ENCODE measurements at places on chromosomes 3 and 15.

DNA sequence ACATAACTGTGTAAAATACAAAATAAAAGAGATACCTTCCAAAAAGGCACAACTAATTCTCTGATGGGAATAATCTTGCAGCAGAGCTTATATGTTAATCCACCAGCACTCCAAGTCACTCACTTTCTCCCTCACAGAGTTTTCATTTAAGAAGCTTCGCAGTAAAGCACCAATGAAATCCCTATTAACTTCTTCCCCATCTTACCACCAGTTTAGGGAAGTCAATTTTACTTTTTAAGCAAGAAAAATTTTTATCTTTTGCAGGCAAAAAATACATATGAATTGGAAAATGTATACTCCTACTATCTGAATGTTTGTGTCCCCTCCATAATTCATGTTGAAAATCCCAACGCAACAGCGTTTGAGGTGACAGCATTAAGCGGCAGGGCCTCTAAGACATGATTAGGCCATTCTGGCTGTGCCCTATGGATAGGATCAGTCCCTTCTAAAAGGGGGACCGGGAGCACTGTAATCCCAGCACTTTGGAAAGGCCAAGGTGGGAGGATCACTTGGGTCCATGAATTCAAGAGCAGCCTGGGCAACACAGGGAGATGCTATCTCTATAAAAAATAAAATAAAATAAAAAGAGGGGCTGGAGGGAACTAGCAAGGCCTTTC is 435.8 kb downstream of the SHQ1 start:
- no peak for DNase-seq

DNA sequence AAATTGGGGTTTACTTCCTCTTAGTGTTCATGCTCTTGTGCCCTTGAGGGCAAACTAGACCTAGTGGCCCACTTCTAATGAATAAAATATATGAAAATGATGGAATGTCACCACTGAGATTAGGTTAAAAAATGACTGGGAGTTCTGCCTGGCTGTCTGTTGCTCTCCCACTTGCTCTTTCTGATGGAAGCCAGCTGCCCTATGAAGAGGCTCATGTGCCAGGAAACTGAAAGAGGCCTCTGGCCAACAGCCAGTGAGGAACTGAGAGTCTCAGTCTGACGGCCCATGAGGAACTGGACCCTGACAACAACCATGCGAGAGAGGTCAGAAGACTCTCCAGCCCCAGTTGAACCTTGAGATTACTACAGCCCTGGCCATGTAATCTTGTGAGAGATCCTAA is 107.1 kb upstream of the FHIT start:
- DNase-seq: peak; percentile 37

DNA sequence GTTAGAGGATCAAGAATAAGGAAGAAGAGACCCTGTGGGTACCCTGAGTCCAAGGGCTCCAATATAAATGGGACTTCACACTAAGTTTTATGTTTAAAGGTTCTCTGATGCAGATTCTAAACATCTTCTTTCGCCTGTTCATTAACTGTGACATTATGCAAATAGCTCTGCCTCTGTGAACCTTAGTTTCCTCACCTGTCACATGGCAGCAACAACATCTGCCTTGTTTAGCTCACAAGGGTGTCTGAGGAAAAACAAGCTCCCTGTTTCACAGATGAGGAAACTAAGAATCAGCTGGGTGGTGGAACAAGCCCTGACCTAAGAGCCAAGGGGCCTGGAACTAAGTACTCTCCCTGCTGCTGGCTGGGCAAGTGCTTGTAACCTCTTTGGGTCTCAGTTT is 40.8 kb downstream of the GOLGA6L1 start:
- no peak for DNase-seq

- DNase-seq: no peak
Observed at GRCh38 chr3:44968447-44968858, 7.5 kb downstream of the ZDHHC3 start.

GRCh38 chr15:50135031-50135551 is 16.1 kb upstream of the ATP8B4 start:
- DNase-seq: no peak

- peak; percentile 60 for DNase-seq
Observed at GRCh38 chr3:185353823-185354614, 8.9 kb upstream of the MAP3K13 start.

GRCh38 chr3:48656061-48656840 is 6.4 kb downstream of the CELSR3 start:
- peak; percentile 89 for DNase-seq

DNA sequence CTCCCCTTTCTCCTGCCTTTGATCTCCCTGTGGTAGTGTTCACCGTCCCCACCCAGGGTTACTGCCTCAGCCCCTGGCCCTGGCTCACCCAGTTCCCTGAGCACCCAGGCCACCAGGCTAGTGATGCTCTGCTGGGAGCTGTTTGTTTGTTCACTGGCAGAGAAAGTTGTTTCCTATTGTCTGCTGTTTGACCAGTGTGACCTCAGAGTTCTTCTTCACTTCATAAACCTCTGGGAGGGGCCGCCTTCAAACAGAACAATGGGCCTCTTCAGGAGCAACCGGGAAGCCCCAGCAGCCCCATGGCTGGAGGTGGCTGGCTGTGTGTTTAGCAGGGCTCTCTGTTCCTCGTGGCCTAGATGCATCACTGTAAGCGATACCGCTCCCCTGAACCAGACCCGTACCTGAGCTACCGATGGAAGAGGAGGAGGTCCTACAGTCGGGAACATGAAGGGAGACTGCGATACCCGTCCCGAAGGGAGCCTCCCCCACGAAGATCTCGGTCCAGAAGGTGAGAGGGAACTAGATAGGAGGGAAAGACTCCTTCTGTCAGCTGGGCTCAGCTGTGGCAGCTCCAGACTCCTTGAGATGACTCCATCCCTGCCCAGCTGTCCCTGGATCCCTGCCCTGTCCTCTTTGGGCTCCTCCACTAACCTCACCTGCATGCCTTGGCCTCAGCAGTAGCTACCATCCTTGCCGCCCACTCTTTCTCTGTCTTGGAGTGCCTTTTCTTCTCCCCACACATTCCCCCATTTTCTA is 3.4 kb downstream of the CLK3 start:
- DNase-seq: no peak

DNA sequence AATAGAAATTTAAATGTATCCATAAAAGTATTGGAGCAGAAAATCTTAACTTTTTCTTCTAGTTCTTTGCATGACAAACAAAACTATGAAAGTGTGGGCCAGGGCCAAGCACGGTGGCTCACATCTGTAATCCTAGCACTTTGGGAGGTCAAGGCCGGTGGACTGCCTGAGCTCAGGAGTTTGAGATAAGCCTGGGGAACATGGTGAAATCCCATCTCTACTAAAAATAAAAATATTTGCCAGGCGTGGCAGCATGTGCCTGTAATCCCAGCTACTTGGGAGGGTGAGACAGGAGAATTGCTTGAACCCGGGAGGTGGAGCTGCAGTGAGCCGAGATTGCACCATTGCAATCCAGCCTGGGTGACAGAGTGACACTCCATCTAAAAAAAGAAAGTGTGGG is 93.0 kb upstream of the ASB14 start:
- DNase-seq: no peak

- DNase-seq: peak; percentile 43
Observed at GRCh38 chr3:124834723-124835718, 52.1 kb downstream of the ITGB5 start.

GRCh38 chr15:83190450-83190849 is 17.2 kb downstream of the HDGFL3 start:
- no peak for DNase-seq

DNA sequence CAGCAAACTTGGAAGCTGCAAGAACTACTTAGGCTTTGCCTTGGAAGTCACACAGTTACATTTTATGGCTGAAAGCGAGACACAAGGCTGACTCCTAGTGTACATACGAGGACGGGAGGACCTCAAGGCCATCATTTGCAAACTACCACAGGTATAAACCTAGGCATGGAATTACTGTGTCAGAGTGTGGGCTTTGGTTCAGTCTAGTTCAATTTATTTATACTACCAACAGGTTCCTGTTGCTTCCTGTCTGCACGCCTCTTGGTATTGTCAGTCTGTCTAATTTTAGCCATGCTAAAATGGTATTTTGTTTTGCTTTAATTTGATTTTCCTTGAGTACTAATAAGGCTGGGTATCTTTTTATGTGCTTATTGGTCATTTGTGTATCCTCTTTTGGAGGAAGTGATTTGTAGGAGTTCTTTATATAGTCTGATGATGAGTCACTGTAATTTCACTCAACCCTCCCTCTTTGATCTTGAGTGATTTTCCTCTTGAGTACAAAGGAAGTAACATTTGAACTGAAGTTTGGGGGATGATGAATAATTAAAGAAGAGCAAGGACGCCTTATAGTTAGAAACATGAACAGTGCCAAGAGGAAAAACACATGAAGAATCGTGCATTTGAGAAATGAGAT is 8.2 kb downstream of the ANKRD34C start:
- DNase-seq: no peak

DNA sequence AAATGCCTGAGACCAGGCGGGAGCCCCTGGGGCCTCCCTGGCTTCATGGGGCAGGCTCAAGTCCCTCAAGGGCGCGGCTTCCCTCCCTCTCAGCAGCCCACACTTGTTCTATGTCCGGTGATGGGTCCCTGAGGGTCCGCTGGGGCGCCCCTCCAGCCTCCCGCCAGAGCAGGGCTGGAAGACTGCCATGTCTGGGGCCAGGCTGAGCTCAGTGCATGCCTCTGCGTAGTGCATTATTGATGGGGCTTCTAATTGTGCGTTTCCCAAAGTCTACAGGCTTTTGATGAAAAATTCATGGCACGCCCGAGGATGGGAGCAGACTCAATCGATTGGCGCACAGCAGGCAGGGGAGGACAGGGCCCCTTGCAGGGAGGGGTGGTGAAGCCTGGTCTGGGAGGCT is 51.3 kb downstream of the CYP11A1 start:
- DNase-seq: no peak

DNA sequence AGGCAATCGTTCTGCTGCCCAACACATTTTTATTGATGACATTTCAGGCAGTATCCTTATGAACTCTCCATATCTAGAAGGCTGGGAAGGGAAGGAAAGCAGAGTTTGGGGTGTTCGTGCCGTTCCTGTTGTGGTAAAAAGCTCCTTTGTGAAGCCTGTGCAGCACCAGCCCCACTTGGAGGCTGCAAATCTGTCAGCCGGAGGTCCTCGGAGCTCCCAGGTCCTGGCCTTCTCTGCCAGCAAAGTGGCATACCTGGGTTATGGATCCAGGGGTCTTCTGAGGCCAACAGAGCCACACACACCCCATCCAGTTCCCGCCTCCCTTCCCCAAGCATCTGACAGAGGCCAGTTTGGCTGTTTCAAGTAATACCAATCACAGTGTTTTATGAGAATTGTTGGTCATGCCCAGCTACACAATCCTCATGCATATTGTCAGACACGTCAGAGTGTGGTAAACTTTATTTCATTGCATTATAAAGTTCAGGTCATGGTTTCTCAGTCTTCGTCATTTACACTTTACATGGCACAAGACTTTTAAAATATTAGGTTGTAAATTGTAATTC is 15.9 kb upstream of the USP3 start:
- DNase-seq: no peak

All from CD4-positive, alpha-beta T cell treated with Interleukin-4 for 1 hour (primary cell).